ENCODE measurements at places on chromosomes 6 and 20.

DNA sequence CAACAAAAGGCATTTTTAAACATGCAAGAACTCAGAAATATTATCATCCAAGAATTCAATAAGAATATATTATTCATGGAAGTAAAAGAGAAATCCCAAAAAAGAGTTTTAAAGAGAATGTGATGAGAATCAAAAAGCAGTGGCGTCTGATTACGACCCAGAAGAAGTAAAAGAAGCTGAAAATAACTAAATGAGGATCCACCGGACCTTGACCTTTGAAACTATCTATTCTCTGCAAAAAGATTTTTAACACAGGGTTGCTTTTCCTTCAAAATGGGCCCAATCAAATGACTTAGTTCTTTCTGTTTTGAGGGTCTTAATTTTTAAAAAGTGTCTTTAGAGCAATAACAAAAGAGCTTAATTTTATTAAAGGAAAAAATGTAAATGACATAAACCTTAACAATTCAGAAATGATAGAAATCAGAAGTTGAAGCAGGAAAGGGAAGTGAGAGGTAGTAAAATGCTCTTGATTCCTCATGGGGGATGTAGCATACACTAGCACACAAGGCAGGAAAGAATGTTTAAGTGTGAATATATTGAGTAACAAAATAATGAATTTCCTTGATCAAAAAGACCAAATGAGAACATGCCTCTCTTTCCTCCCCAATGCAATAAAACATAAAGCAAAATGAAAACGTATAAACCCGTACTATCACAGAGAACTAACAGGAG, 223.1 kb upstream of the PRDM1 start:
- DNase-seq = no peak

- no peak for DNase-seq
Observed at GRCh38 chr20:48065833-48066232, 280.6 kb upstream of the SULF2 start.

- no peak for DNase-seq
Observed at GRCh38 chr6:70667256-70667710, 400 bp upstream of the SMAP1 start.

GRCh38 chr20:45722047-45722446, at the start of gene SPINT4:
TSS of gene SPINT4 (plus strand) at chr20:45722347. CDS start at chr20:45722368, 21 bp downstream.
- DNase-seq = no peak

DNA sequence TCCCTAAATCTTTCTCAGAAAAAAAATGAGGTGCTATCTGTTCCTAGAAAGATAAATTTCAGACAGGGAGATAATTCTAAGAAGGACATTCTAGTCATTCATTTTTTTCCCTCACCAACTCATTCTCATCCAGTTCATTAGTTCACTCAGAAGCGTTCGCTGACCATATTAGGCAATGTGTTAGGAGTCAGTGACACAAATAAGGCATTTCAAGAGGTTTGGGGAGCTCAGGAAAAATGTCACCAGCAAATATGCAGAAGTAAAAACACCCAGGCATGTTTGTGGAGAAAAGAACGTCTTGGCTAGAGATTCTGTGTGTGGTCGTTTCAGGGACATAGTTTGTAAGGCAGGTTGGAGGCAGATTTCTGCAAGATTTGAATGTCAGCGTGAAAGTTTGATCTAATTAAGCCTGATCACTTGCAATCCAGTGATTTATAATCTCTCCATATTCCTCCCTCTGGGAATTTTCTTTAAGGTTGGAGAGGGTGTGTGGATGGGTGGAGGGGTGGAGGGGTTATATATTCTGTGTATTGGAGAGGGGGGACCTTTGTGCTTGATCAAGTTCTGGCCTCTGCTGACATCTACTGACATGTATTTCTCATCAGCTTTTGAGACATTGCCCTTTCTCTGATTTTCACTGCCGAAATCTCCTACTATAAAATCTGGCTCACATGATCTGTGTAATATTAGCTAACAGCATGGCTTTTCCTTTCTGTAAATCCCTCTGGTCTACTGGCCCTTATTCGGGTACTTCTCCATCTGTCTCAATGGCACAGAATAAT, 3.6 kb downstream of the MYCT1 start:
- DNase-seq = no peak

DNA sequence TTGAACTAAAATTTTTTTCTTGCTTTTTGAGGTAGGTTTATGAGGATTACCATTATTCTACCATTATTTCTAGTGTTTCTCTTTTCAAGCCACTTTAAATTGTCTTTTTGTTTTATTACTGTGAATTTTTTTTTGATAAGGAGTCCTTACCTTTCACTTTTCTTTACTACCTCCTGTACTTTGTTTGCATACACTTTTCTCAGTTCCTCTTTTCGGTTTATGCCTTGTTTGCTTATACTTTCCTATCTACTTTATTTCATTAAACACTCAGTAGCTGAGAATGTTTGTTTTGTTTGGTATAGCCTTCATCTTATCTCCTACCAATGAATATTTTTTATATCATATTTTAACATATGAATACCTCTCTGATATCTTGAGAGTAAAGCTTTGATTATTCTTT, 147.9 kb downstream of the TFAP2B start:
- DNase-seq = no peak

DNA sequence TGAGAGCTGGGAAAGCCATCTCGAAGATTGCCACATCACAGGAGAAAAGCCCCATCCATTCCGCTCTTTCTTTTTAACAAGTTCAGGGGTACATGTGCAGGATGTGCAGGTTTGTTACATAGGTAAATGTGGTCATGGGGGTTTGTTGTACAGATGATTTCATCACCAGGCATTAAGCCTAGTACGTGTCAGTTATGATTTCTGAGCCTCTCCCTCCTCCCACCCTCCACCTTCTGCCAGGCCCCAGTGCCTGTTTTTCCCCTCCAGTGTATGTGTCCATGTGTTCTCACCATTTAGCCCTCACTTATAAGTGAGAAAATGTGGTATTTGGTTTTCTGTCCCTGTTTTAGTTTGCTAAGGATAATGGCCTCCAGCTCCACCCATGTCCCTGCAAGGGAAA, 566.5 kb upstream of the AGPAT4 start:
- DNase-seq = no peak

DNA sequence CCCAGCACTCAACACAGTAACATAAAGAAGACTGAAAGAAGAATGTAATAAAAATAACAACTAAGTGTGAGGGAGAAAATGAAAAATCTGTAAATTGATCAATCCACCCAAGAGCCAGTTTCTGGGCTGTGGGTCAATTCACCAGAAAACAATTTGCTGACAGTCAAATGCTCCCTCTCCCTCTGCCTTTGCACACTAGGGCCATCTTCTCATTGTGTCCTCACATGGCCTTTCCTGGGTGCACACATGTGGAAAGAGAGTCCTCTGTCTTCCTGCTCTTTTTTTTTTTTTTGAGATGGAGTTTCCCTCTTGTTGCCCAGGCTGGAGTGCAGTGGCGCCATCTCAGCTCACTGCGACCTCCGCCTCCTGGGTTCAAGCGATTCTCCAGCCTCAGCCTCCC, 53.9 kb upstream of the PRND start:
- DNase-seq = no peak

GRCh38 chr20:57514273-57514751, 10.6 kb downstream of the CTCFL start:
- DNase-seq = peak; percentile 79

GRCh38 chr6:14440940-14441781, 323.6 kb downstream of the CD83 start:
- no peak for DNase-seq

DNA sequence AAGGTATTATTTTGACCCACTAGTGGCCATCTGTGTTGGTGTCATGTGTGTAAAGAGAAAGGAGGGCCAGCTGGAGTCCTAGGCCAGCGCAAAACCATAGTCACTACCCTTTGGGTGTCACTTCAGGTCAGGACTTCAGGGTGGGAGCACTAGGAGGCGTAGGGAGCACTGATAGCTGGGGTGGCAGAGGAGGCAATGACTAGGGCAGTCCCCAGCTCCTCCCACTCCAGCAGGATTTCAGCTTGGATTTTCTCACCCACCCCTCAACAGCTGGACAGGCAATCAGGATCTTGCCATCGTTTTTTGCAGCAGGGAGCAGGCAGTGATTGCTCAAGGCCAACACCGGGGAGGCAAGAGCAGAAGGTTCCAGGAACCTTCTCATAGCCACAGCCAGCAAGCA, 4.2 kb upstream of the HLA-DOA start:
- DNase-seq = no peak

GRCh38 chr6:127844529-127844928, 56.3 kb downstream of the THEMIS start:
- no peak for DNase-seq

GRCh38 chr20:11331096-11331495, 586.6 kb upstream of the BTBD3 start:
- no peak for DNase-seq

DNA sequence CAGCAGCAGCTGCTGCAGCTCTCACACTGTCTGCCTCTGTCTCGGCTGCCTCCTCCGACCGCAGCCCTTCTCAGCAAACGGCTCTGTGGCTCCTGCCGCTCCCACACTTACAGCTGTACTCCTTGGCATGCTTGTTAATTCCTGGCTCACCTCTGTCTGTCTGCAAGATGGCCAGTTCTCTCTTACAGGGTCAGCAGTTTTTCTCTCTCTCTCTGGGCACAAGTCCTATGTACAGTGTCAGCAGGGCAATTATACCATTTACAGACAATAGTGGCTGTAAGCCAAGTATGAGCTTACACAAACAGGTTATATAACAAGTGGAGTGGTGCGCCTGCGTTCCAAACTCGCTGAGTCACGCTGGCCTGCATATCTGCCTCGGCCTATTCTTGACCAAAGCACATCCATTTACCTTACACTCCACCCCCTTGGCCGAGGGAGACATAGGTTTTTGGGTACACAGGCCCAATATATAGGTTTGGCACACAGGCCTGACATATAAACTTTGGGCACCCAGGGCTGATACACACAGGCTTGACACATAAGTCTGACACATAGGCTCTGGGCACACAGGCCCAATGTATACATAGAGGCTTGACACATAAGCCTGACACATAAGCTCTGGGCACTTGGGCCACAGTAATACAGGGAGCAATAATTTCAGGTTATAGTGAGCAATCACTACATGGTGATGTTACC, 4.4 kb downstream of the ZKSCAN3 start:
- peak; percentile 41 for DNase-seq

DNA sequence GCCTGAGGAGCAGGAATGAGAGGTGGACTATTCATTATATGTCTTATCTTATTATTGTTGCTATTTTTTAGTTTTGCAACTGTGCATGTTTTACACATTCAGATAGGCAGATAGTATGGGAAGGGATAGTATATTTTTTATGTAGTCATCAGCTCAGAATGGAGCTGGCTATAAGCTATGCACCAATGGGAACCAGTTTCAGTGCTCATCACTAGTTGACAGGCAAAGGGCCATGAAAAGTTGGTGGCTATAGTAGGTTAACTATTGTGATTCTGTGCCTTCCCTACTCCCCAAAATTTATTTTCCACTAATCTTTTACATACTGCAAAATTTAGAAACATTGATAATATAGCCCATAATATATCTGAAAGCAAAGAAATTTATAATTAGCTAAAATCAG, 5.3 kb upstream of the UBD start:
- DNase-seq = no peak

DNA sequence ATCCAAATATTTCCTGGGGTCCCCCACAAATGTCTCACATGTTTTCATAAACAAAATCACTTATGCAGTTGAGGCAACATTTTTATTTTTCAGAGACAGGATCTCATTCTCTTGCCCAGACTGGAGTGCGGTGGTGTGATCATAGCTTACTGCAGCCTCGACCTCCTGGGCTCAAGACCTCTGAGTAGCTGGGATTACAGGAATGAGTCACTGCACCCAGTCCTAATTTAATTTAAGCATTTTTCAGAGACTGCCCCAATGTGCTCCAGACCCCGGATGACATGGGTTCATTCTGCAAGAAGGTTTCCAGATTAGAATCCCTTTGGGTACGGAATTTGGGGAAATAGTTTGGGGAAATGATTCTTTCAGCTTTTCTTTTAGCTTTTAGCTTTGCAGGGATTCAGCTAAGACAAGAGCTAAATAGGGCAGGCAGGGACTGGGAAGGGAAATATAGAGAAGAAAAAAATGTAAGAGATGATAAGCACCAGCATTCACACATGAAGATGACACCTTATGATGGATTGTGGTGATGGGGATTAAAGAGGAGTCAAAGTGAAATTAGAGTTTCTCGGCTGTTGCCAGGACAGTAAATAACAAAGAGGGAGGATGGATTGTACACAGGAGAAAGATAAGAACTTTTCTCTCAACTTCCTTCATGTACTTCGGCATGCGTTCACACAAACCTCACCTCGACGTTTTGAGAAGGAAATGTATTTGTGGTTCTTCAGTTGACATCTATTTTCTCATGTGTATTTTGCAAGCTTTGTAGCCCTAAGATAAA, 169.4 kb upstream of the TAB2 start:
- DNase-seq = no peak

DNA sequence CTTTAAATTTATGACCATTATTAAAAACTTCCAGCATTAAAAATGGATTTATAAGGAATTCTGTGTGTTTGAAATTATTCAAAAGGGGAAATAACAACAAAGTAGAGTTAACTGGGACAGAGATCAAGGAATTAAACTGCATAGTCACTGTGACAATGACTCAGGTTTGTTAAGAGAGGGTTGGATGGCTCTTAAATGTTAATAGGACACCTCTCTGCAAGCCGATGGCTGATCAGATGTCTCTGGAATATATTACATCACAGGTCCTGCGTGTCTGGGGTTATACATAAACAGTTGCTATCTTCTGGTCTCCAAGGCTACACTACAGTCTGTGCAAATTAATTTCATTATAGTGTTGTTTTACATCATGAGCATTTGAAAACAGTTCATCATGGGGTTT, 574.3 kb downstream of the COL12A1 start:
- DNase-seq = no peak

GRCh38 chr6:142570221-142570671, 268.4 kb downstream of the ADGRG6 start:
- no peak for DNase-seq

DNA sequence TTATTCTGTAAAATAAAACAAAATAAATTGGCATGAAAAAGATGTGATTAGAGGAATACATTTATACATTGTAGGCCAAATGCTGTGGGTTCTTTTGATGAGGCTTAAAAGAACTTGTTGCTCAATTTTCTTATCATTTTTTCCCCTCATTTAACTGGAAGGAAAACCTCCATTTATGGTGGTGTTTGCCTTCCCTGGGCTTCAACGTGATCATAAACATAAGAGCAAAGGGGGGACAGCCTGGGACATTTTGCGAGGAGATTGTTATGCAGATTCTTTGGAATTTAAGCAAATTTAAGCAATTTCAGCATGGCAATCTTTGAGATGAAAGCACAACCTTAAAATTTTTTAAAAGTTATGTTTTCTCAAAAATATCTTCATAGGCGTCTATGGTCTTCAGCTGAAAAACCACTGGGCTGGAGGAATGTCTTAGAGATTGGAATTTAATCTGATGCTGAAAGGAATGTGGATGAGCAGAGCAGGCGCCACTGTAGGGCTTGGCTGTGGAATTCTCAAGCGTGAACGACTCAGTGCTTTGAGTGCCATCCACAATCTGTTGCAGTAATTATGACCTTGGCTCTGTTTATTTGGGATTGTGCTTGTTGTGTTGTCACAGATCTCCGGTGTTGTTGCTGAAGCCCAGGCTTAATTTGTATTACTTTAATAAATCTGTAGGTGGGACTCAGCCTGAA, 149.4 kb upstream of the MLIP start:
- no peak for DNase-seq

GRCh38 chr6:107056796-107057195, 28.8 kb downstream of the MTRES1 start:
- DNase-seq = no peak

- no peak for DNase-seq
Observed at GRCh38 chr20:37801921-37802320, 101.0 kb upstream of the VSTM2L start.

- no peak for DNase-seq
Observed at GRCh38 chr20:35828916-35829315, 57.1 kb downstream of the PHF20 start.
